ENCODE measurements at places on chromosomes 11 and 22.

DNA sequence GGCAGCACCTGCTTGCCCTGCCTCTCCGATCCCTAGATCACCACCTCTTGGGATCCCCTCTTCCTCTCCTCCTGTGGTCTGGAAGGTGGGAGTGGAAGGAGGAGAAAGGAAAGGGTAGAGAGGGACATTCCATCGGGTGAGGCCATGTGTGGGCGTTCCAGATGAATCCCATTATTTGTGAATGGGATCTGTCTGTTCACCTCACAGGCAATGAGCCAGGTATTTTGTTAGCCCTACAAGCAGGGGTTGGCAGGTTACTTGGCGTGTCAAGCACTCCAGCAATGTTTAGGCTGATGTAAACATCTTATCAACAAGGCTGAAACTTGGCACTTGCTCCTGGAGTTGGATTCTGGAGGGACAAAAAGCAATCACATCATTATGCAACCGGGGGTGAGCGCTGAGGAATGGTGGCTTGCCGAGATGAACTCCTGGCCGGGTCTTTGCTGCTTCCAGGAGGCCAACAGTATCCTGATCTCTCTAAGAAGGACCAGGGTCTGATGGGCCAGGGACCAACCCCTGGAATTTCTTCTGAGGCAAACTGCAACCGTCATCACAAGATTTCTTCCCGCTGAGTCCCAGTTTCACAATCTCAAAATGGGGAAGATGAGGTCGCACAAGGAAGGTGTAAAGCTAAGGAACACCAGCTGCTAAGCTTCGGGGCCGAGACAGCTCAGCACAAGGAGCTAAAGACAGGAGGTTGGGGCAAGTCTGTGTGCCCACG, 7.8 kb downstream of the ADAMTS8 start:
- DNase-seq = no peak

GRCh38 chr22:33873186-33873585, 47.1 kb downstream of the LARGE1 start:
- no peak for DNase-seq

- no peak for DNase-seq
Measured at GRCh38 chr11:134356656-134357544, 25.1 kb downstream of the GLB1L2 start.

- DNase-seq = no peak
Measured at GRCh38 chr11:8031248-8032115, 44.3 kb downstream of the EIF3F start.

- no peak for DNase-seq
Measured at GRCh38 chr11:119120639-119121007, 757 bp upstream of the HINFP start.

DNA sequence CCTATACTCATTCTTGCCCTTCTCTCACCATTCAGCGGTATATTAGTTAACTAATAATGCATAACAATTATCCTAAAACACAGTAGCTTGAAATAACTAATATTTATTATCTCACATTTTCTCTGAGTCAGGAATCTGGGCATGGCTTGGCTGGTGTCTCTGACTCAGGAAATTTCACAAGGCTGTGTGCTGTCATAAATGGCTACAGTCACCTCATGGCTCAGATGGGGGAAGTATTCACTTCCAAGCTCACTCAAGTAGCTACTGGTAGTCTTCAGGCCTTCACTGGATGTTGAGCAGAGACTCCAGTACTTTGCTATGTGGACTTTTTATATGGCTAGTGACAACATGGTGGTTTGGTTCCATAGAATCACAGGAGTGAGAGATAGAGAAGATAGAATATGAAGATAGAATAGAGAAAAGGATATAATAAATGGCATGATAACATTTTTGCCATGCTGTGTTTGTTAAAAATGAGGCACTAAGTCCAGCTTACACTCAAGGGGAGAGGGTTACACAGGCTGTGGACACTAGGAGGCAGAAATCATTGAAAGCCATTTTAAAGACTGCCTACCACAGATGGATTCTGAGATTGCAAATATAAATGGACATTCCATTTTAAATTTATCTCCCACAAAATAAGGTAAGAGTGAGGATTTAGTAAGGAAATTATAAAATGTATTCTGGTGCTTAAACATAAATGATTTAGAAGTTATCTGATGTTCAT, 997.8 kb upstream of the CHORDC1 start:
- DNase-seq = no peak

DNA sequence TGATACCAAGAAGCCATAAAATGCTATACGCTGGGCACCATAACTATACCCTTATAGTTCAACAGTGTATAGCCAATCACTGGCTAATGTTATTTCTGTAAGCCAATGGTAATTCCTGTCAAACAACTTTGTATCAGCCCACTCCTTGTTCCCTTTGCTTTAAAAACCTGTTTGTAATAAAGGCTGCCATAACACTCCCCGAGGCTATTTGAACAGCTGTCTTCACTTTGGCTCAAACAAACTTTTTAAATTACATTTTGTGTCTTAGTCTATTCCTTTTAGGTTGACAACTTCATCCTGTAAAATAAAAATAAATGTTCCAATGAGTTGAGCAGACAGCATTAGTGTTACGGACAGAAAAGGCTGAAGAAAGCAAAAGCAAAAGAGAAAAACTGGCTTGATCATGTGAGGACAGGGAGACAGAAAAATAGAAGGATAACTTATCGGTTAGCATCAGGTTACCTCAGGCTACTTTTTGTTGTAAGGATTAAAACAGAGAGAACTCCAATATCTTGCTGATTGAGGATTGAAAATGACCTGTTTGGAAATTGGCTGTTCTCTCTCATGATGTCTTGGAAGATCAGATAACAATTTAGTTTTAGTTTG, 95.0 kb downstream of the AASDHPPT start:
- no peak for DNase-seq

GRCh38 chr22:27212617-27213177, 555.3 kb downstream of the MIAT start:
- peak; percentile 62 for DNase-seq

DNA sequence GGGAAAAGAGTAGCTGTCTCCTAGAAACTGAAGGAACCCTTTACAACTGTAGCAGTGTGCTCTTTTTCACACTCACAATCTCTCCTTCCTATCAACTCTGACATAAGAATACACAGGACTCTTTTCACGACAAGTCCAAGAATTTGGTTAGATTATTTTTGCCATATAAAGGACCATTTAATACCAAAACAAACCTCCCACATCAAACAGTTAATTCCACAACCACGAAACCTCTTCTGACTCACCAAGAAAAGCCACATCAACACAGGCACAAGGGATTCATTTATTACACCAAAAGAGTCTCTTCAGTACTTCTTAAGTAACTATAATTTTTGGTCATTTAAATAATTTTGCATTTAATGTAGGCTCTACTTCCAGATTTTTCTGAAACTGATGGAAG, 222.6 kb upstream of the PITPNB start:
- DNase-seq = no peak

GRCh38 chr11:108496643-108497256, 1.4 kb downstream of the POGLUT3 start:
- DNase-seq = no peak

- DNase-seq = no peak
Measured at GRCh38 chr11:81574301-81574700, 1159.4 kb downstream of the FAM181B start.

GRCh38 chr22:27311698-27312550, 489.6 kb downstream of the MN1 start:
- DNase-seq = no peak

GRCh38 chr11:30825723-30826122, 239.6 kb upstream of the MPPED2 start:
- DNase-seq = no peak

DNA sequence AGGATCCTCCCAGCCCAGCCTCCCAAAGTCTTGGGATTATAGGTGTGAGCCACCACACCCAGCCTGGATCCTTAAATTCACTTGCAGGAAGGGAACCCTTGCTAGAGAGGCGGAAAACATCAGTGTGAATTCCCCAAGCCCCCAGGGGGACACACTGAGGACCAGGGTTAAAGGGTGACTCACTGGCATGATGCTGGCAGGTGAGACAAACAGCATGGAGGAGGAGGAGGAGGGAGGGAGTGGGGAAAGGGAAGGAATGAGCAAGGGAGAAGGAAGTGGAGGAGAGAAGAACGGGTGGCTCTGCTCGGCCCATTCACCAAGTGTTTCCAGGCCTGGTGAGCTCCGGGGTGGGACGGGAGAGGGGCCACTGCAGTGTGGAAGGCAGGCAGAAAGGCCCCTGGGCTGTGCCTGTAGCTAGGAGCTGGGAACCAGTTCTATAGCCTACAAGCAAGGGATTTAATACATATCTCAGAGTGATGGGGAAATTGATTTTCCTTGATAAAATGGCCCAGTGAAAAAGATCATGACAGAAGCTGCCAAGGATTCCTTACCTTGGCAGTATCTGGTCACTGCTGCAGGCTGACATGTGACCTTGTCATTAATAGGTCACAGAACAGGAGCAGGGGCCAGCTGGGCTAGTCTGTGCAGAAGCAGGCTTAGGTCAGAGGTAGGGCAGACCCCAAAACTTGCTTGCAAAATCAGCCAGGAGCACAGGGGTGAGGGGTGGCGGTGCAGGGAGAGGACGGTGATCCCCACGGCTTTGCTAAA, 370.2 kb downstream of the SHANK2 start:
- no peak for DNase-seq

- DNase-seq = no peak
Measured at GRCh38 chr11:68467201-68467834, 6.8 kb downstream of the PPP6R3 start.

- no peak for DNase-seq
Measured at GRCh38 chr22:25395915-25396314, 168.6 kb upstream of the GRK3 start.

GRCh38 chr11:68847395-68847794, 5.7 kb upstream of the CPT1A start:
- no peak for DNase-seq

DNA sequence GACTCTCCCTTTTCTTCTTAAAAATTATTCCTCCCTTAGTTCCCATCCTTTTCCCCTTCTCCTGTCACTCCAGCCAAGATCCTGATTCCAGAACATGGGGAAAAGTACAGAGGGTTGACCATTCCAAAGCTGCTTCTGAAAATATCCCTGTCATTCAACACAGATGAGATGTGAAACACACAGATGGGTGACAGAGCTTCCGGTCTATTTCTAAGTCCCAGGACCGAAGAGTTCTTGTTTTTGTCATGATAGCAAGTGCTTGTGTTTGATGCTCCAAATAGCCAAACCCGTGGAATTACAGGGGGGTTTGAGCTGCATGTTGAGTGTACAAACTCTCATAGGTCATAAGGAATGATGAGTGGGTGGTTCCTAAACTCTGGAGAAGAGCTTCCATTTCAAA, 57.9 kb downstream of the PARVA start:
- no peak for DNase-seq

- no peak for DNase-seq
Measured at GRCh38 chr22:23670378-23671295, 20.2 kb upstream of the RGL4 start.

DNA sequence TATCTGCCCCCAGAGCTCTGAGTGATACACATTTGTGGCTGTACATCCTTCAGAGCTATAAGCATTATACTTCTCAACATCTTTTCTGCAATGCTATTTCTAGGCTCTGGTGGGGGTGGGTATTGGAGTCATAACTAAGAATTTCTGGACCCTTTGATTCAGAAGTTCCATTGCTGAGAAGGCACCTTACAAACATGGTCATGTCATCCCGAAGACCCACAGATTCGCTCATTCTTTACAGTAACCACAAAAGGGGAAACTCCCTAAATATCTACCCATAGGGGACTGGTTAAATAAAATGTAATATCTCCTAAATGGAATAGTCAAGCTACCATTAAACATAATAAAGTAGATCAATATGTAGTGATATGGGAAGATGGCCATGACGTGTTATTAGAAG, 98.8 kb downstream of the PRR5L start:
- no peak for DNase-seq

DNA sequence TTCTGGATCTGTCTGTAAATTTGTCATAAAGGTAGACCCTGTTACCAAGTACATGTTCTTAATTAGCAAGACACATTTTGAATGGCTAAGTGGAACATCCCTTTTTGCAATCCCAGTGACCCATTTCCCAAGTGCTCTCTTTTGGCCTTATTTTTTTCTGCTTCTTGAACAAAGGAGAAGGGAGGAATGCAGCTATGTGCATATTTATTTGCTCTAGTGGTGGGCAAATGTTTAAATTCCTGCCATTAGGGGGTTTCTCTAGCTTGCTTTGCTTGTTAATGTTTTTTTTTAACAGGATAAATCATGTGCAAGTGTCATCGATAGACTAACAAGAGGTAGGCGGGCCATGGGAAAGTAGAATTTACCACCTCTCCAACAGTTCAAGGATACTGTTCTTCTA, 135.7 kb downstream of the COMMD9 start:
- no peak for DNase-seq

- DNase-seq = no peak
Measured at GRCh38 chr11:43557553-43558110, 122.9 kb upstream of the HSD17B12 start.
